Endothelial cell of umbilical vein (primary cell): ENCODE measurements at places on chromosomes 16 and 17.

DNA sequence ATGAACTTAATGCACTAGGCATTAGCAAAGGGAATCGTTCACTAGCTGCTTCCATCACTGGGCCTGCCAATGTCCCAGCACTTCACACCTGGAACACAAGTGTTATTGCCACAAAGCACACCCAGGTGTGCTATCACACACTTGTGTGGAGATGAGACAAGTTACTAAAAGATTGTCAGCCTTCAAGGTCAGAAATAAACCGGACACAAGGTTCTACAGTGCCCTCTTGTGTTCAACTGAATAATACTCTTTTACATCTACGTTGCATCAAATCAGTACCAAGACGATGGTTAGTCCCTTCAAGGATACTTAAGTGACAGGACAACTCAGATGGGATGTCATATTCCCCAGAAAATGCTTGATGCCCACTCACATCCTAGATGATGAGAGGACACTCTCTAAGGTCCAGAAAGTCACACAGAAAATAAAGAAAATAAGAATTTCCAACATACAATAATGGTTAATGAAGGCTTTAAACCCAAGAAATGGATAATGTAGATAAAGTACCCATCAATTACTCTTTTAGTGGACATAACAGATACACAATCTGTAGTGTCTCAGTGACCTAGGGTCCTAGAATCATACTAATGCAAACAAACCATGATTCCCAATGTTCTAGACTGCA is 16.4 kb upstream of the GLG1 start:
- DNase-seq, result peak; percentile 73

DNA sequence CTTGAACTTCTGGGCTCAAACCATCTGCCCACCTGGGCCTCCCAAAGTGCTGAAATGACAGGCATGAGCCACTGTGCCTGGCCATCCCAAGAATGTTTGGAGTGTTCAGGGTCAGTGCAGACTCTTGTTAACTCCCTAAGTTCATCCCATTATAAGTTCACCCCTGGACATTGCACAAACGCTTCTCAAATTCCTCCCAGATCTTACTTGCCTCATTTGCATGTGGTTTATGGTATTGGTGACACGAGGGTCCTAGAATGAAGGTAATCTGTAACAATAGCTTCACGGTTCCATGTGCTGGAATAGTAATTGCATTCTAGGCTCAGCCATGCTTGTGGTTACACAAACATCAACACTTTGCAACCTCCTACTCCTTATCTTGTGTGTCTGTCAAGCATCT is 5.0 kb upstream of the CCDC42 start:
- DNase-seq, result no peak

GRCh38 chr17:64038331-64039105 is 18.1 kb upstream of the ICAM2 start:
- no peak for DNase-seq

DNA sequence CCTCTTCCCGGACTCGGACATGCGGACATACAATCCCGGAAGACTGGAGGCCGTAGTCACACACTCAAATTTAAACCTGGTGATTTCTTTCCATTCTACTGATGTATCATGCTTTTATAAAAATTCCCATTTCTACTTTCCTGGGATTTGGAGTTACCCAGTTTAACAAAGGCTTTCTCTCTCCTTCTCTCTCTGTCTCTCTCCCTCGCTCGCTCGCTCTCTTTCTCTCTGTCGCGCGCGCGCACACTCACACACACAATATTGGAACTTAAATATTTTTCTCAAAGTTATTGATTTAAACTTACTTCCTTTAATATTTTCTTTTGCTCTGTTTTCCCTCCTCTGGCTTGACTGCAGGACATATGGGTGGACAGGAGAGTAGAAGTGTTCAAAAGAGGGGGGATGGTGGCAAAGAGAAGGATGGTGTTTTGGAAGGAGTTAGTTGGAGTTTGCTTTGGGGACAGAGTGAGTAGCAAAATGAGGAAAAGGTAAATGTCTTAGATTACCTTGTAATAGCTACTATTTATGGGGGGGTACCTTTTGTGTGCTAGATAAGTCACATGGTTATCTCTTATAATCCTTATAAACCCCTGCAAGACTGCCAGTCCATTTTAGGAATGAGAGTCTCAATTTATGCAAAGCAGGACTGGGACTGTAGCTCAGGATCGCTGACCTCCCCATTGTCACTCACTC is 878 bp upstream of the TRIM25 start:
- DNase-seq, result no peak

DNA sequence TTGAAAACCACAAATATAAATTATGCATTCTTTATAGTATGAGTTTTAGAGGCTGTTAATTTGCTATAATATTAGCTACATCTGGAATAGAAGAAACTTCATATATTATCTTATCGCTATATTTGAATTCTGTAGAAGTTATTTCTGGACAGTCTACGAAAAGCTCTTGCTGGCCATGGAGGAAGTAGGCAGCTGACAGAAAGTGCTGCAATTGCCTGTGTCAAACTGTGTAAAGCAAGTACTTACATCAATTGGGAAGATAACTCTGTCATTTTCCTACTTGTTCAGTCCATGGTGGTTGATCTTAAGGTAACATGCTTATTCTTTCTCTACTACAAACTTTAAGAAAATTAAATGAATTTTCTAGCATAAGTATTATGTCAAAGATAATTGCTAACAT is 96.8 kb downstream of the OMG start:
- no peak for DNase-seq

- no peak for DNase-seq
These were observed 53.9 kb downstream of the USP10 start for GRCh38 chr16:84753412-84754326.

GRCh38 chr17:81683208-81683583 is 401 bp downstream of the ARL16 start:
- DNase-seq, result no peak

- peak; percentile 11 for DNase-seq
These were observed 825 bp downstream of the RPTOR start for GRCh38 chr17:80545499-80545826.

DNA sequence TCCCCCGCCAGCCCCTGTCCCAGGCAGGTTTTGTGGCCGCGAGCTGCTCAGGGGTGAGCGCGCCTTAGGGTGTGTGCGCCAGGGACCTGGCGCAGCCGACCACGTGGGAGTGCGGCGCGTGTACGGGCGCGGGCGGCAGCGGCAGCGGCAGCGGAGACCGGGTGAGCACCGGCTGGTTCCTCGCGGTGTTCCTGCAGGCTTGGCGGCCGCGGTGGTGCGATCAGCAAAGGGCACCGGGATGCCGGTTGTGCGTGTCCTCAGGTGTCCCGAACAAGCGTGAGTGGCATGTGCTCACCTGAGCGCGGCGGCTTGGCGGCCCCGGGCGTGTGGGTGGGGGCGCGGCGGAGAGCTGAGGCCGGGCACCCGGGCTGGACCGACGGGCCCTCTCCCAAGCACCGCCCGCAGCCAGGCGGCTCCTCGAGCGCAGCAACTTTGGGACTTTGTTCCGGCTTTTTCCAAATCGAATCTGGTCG is 381 bp upstream of the HSD11B2 start:
- no peak for DNase-seq

GRCh38 chr17:80441598-80442322 is 26.8 kb downstream of the ENDOV start:
- no peak for DNase-seq

GRCh38 chr17:39677072-39677471 is 8.8 kb downstream of the PNMT start:
- no peak for DNase-seq

GRCh38 chr16:19716183-19716582 is 1.8 kb downstream of the KNOP1 start:
- no peak for DNase-seq

DNA sequence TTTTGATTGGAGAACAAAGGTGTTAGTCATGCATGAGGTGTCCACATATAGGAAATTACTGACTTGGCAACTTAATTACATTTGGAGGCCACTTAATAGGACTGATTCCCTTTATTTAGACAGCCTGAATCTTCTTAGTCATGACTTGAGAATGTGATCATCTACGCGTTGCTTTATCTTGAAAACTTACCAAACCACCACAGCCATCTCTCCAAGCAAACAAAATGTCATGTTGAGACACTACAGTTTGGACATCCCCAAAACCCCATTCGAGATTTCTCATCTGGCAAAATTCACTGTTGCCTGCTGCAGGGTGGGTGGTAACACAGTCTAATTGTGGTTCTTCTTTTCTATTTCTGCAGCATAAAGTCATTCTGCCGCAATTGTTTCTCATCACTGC is 176.5 kb upstream of the CDH5 start:
- peak; percentile 15 for DNase-seq

GRCh38 chr16:56203052-56203451 is 11.8 kb downstream of the GNAO1 start:
- DNase-seq, result no peak

DNA sequence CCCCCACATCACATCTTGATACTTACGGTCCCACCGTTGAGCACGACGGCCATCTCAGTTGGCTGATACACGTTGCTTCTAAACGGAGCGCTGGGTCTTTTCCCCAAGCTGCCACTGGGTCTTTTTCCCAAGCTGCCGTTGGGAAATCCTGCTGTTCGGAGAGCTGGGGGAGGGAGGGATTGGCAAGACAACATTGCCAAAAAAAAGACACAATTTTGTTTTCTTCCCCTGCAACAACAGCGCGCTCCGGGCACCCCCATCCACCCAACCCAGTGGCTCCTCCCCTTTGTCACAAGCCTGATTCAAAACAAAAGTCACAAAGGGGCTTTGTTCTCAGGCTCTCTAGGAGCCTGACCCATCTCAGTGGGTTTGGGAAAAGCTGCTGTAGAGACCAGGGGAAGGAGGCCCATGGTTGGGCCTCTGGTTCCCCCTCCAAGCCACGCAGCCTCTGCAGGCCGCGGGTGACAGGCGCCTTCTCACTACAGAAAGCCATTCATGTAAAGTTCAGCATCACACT is 22.8 kb downstream of the GPRC5B start:
- no peak for DNase-seq

GRCh38 chr16:57462978-57463362 is 491 bp downstream of the POLR2C start:
- DNase-seq, result peak; percentile 27

DNA sequence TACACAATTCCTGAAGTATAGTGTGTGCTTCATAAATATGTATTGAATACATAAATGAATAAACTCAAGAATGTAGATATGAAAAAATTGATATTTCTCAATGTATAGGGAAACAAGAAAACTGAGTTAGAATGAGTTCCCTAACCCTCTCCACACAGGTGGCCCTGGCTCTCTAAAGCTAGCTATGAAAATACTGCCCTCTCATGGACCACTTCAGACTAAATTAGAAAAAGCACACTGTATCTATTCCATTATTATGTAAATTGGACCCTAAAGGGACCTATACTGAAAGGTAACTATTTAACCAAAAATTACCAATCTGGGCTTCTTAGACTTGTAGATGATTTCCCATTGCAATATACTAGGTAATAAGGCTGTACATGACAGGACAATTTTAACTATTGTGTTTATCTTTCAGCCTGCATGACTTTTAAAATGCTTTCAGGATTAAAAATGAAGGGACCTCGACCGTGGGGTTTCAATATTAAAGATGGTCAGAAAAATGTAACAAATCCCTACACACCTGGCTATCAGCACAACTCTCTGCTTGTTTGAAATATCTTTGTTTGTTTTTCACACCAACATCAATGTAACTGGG is 672.5 kb upstream of the KIF2B start:
- no peak for DNase-seq
